Epithelial cell of esophagus (primary cell): ENCODE measurements at places on chromosomes 13 and 19.

- no peak for DNase-seq
These were observed 82.9 kb downstream of the DIAPH3 start for GRCh38 chr13:60080850-60081249.

DNA sequence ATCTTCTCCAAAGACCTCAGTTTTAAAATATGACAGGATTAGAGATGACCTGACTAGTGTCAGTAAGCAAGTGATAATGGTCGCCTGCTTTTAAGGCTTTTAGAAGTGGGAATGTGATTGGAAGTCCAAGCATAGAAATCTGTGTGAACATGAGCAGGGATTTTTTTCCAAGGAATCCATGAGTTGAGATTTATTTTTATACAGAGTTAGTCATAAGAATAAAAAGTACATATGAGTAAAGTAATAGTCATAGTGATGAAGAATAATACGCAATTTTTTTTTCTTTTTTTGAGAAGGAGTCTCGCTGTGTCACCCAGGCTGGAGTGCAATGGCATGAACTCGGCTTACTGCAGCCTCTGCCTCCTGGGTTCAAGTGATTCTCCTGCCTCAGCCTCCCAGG lies 1.6 kb downstream of the ZNF546 start:
- DNase-seq, result peak; percentile 55

DNA sequence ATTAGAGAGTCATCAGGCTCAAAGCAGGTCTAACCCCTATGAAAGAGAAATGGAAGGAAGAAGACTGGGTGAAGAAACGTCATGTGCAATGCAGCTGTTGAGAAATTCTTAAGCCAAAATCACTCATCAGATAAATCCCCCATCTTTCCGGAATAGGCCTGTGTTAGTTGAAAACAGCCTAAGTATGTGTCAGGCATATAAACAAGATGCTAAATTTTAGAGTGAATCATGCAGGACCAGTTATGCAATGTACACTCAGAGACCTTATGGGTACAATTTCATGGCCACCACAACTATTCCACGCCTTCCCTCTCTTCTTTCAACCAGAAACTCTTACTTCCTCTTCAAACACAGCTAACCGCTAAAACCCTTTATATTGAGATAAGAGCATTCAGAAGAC lies 717.7 kb upstream of the ATXN8OS start:
- peak; percentile 9 for DNase-seq

DNA sequence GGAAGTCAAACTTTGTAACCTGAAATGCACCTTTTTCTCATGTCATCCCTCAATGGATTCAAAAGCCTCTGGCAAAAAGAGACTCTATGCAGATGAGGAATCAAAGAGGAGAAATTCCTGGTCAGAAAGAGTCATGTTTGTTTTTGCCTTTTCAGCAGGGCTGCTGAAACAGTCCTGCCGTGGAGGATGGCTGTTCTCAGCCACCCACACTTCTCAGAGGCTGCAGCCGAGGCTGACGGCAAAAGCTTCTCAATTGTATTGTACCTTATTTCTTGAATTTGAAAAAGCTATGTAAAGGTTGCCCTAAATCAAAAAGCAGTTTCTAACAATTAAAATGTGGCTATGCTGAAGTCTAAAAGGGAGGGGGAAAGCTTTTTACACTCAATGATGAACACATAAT lies 385.3 kb downstream of the KCTD12 start:
- DNase-seq, result no peak

DNA sequence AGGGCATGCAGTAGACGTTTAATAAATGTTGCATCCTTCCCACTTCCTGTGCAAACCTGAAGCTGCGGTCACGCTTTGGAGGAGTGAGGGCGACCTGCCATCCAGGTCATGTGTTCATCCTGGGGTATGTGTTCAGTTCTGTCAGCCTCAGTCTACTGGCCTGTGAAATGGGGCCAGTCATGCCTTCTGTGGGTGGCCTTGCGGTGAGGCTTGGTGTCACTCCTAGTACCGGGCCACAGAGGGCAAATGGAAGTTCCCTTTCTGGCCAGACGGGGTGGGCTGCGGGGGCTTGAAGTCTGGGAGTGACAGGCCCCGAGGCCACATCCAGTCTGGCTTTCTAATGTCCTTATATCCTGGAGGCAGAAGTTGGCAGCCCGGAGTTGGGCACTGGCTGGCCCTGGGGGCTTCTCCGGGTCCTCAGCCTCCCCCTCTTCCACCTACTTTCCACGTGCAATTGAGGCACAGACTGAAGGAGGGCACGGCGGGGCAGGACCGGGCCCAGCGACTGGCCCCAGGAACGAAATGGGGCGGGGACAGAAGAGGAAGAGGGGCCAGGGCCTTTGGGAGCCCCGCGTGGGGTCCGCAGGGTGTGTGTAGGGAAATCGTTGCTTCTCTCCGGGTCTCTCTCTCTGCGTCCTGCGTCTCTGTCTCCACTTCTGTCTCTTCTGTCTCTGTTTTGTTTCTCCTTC lies 11.1 kb downstream of the PDE4A start:
- DNase-seq, result no peak

GRCh38 chr19:40831502-40832430 lies 18.5 kb downstream of the CYP2A6 start:
- DNase-seq, result peak; percentile 88
